HL-60 (cell line): ENCODE measurements at places on chromosomes 3 and 15.

- DNase-seq, result no peak
Measured at GRCh38 chr3:192864941-192865340, 52.7 kb downstream of the MB21D2 start.

GRCh38 chr3:117286488-117286887 is 576.9 kb downstream of the TUSC7 start:
- DNase-seq, result no peak

DNA sequence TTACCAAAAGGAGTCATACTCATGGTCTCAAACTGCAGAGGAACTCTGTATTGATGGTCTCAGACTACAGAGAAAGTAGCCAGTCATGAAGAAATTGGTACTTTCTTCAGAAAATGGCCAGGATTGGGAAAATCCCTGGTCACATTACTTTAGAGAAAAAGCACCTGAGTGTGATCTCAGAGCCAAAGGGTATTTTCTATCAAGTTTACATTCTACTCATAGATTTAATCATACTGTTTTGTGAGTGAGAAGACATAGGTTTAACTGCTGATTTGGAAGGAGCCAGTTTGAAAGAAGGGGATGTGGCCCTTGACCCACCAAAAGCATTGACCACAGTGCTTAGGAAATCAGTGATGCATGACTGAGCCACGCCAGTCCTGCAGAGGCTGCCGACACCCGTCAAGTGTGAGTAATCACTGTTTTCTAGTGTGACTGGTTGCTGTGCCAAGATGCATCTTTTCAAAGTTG is 203.6 kb downstream of the AKAP13 start:
- no peak for DNase-seq

- no peak for DNase-seq
Measured at GRCh38 chr3:114615523-114616085, 321.8 kb downstream of the TIGIT start.

- no peak for DNase-seq
Measured at GRCh38 chr3:132325634-132326033, 8.4 kb downstream of the ACP3 start.
